ENCODE measurements at places on chromosomes 3 and 15.

DNA sequence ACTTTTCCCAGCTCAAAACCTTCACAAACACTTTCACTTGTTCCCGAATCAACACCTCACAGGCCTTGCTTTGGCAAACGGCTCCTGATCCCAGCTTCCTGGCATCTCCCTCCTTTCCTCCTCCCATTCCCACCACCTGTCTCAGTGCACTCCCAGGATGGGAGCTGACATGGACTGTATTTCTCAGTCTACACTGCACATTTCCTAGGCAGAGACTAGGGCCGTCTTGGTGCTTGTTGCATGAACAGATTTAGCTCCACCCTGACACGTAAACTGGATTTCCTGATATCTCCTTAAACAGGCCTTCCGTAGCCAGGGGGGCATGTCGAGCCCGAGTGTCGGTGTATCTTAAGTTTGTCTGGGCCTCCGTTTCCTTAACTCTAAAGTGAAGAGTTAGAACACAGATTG, 790 bp upstream of the WHAMM start:
- no peak overlapping the region for H3K27ac ChIP-seq
- peaks cover 21% of the 10 kb centered on the region for H3K4me1 ChIP-seq
- no peak overlapping the region for H3K4me3 ChIP-seq
- peaks cover 23% of the 10 kb centered on the region for H3K27me3 ChIP-seq

DNA sequence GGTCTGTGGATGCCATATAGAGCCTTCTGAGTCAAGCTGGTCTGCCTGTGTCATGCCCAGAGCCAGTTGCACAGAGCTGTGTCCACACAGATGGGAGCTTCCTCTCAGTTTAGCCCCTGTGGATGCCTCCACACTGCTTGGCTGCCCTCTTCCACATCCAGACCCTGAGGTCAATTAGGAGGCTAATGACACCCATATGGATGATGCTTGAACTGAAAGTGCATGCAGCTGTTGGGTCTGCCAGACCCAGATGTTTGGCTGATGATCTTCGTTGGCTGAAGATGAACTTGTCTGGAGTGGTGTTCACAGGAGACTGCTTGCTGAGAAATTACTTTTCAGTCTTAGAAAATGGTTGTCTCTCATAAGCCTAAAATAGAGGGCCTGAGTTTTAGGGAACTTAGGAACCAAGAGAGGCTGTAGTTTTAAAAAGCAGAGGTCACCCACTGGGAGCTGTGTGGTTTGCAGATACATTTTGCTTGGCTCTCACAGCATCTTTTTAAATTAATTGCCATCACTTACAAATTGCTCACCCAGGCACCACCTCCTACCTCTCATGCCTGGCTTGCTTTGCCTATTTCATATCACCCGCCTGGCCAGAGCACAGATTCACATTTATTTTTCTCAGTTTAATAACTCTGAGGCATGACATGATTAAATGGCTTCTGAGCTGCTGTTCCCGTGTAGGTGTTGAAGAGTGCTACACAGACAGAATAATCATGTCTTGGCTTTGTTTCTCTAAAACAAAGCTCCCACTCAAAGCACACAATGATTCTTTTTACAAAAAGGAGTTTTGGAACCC, 176.1 kb downstream of the MINAR1 start:
- DNase-seq, result no peak
- no peaks in the 10 kb centered on the region for H3K4me1 ChIP-seq
- no peak overlapping the region for H3K4me3 ChIP-seq
- H3K27ac ChIP-seq, result no peak overlapping the region

DNA sequence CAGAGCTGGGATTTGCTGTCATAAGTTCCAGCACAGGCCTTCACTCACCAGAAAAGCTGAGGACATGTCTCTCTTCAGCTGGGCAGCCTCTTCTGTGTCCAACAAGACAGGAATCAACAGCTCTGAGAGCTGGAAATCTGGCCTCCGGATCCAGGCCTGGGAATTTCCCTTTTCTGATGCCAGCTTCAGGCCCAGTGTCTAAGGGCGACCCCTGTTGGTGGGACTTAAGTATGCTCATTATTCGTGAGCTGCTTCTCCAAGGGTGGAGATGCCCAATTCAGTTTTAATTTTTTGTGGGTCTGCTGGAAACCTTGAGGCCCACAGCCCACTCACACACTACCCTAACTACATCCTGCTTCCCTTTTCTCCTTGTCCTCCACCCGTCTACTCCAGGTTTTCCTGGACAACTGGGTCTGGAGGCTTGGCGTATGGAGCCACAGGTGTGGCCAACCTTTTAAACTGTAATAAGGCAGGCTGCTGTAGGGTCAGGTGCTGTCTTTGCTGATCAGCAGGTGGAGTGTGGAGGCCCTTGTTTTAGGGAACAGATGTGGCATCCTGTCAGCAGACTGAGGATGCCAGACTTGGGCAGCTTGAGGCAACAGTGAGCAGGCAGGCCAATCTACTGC, 2.6 kb upstream of the CEMIP start:
- peak; percentile 45 for DNase-seq
- H3K27me3 ChIP-seq, result peaks cover 42% of the 10 kb centered on the region
- H3K4me1 ChIP-seq, result peaks cover 12% of the 10 kb centered on the region
- no peaks in the 10 kb centered on the region for H3K36me3 ChIP-seq
- H3K27ac ChIP-seq, result no peak overlapping the region
- H3K4me3 ChIP-seq, result no peak overlapping the region

GRCh38 chr3:97996988-97997387, 24.8 kb upstream of the RIOX2 start:
- no peak overlapping the region for H3K4me3 ChIP-seq
- H3K4me1 ChIP-seq, result peaks cover 9% of the 10 kb centered on the region
- DNase-seq, result no peak
- H3K36me3 ChIP-seq, result no peaks in the 10 kb centered on the region

DNA sequence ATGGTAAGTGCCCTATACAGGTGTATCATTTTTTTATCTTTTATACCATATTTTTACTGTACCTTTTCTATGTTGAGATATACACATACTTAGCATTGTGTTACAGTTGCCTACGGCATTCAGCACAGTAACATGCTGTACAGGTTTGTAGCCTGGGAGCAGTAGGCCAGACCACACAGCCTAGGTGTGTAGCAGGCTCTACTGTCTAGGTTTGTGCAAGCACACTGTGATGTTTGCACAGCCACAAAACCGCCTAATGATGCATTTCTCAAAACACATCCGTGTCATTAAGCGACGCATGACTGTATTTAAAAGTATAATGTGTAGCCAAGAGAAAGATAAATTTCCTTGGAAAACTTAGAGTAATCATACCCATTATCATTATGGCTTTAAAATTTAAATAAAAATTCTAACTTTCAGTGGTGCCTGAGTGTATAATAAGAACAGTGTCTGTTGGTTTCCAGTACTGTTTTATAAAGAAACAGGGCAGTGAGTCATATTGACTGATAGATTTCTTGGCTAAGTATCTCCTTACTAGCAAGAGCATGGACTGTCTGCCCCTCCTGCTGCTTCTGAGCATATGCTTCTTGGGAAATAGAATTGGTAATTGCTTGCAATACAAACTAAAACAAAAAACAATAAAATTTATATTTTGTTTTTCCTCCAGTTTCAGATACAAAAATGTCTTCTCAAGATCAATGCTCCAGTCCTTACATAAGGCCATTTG, 18.3 kb downstream of the CALML4 start:
- no peak for DNase-seq
- H3K27ac ChIP-seq, result no peak overlapping the region
- peaks cover 7% of the 10 kb centered on the region for H3K4me1 ChIP-seq
- peaks cover 72% of the 10 kb centered on the region for H3K36me3 ChIP-seq

- H3K4me1 ChIP-seq, result no peaks in the 10 kb centered on the region
- H3K27ac ChIP-seq, result no peak overlapping the region
- no peaks in the 10 kb centered on the region for H3K27me3 ChIP-seq
- no peak overlapping the region for H3K4me3 ChIP-seq
These were observed 201.3 kb upstream of the TPM1 start for GRCh38 chr15:62841269-62841628.

DNA sequence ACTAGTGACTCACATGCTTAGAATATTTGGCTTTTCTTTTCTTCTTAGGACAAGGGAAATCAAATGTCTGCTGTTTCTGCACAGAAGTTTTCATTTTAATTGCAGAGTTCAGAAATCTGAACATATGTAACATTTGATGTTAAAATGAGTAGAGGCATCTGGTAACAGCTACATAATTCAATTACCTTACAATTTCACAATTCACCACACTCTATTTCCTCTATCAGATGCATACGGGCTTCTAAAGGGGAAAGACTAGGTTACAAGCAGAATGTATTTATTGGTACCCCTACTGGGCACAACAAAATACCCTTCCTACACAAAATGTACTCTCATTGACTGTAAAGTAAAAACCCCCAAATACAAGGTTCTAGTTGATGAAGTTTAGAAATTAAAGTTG, 176.0 kb downstream of the SOX2 start:
- H3K27ac ChIP-seq, result no peak overlapping the region
- no peaks in the 10 kb centered on the region for H3K27me3 ChIP-seq
- H3K4me3 ChIP-seq, result no peak overlapping the region
- no peak for DNase-seq
- H3K36me3 ChIP-seq, result no peaks in the 10 kb centered on the region

- no peak overlapping the region for H3K27ac ChIP-seq
- H3K4me3 ChIP-seq, result no peak overlapping the region
- no peak for DNase-seq
- peaks cover 11% of the 10 kb centered on the region for H3K4me1 ChIP-seq
- H3K36me3 ChIP-seq, result peaks cover 4% of the 10 kb centered on the region
These were observed 92.2 kb downstream of the CMSS1 start for GRCh38 chr3:99909714-99910495.

DNA sequence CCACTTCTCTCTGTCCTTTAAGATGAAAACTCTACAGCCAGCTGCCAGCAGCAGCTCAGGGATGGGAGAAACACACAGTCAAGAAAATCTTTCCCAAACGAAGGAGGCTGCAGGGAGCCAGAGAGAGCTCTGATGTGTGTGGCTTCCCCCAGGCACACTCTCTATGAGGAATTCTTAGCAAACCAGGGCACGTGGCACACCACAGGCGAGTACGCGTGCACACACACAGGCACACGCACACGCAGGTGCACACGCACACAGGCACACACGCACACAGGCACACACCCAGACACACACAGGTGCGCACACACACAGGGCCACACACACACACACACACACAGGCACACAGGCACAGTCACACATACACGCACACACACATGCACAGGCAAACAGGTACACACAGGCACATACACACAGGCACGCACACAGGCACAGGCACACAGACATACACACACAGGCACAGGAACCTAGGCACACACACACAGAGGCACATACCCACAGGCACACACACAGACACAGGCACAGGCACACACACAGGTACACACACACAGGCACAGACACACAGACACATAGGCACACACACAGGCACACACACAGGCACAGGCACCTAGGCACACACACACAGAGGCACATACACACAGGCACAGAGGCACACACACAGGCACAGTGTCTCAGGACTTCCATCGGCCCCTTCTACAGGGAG, 91.5 kb upstream of the ATP2B2 start:
- no peak overlapping the region for H3K27ac ChIP-seq
- peaks cover 4% of the 10 kb centered on the region for H3K27me3 ChIP-seq
- no peaks in the 10 kb centered on the region for H3K4me1 ChIP-seq

DNA sequence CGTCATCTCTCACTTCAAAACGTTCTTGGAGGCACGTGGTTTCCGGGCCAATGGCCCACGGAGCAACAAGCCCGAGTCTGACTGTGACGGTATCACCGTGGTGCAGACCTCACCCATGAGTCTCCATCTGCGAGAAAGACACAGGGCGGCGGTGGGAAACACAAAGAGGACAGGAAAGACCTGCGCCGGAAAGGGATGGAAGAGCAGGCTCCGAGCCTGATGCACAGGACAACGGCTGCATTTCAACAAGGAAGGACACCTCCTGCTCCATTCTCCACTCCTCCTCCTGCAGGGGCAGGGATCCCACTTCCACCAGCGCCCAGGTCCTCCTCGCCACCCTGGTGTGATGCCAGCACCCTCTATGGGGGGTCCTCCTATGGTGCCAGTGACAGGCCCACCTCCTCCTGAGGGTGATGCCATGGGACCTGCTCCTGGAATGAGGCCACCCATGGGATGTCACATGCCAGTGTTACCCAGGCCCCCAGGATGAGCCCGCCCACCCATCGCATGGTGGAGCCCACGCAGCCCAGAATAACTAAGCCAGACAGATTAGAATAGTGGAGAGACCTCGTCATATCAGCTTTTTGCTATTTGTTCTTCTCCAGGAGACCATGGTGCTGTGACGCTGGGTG, 73.0 kb upstream of the PCSK6 start:
- DNase-seq, result no peak
- no peaks in the 10 kb centered on the region for H3K36me3 ChIP-seq
- no peak overlapping the region for H3K27ac ChIP-seq

DNA sequence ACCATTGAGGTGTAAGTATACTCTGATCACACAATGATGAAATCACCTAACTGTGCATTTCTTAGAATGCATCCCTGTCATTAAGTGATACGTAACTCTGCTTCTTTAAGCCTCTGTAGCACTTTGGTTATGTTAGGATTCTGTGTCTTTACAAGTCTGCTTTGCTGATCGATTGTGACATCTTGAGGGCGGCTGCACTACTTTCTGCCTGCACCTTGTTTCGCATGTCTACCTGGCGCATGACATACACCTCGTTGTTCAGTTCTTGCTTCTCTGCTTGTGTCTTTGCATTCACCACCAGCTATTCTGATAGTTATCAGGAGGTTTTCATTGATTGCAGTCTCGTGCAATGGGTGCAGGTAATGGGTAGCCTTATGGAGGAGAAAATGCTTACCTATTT, 32.7 kb downstream of the IGF1R start:
- no peak for DNase-seq
- H3K36me3 ChIP-seq, result no peaks in the 10 kb centered on the region
- H3K27ac ChIP-seq, result no peak overlapping the region
- H3K4me1 ChIP-seq, result peaks cover 22% of the 10 kb centered on the region
- H3K27me3 ChIP-seq, result no peaks in the 10 kb centered on the region

DNA sequence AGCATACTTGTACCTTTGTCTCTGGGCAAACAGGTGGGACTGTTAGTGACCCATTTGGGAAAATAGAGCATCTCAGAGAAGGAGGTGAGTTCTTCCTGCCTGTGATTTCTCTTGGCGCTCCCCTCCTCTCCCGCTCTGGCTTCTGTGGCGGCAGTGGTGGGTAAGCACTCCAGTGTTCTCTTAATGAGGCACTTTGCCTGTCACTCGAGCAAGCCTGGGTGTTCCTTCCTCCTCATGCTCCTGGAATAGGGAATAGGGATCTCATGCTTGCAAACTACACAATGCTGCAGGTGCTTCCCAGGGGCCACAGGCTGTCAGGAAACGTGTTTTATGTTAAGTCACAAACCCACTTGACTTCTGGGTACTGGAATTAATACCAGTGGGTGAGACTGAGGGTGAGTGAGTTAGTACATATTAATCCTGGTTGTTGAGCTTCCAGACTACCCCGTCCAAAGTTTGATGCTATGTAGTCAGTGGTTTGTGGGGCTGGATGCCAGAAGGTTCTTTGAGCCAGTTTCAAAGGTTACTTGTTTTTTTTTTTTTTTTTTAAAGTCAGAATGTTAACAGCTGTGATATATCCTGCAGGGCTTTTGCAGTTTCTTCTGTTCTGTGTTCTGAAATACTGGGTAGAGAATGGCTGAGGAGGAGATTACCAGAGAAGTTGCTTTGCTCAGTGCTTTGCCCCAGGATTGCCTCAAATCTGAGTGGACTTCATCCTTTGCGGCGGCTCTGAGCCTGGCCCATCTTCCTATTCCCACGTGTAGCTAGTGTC, 30.5 kb downstream of the EDEM1 start:
- no peak for DNase-seq
- no peak overlapping the region for H3K4me3 ChIP-seq
- H3K36me3 ChIP-seq, result peaks cover 62% of the 10 kb centered on the region
- peaks cover 4% of the 10 kb centered on the region for H3K4me1 ChIP-seq

Measured in activated T-helper 2 cell treated with anti-CD3 and anti-CD28 coated beads, Interferon-gamma antibody, Interleukin-2, Interleukin-4, amounts not matched to agents 10 μg/mL and 5 μg/mL and 100 μg/mL, durations not matched to agents 14 hours and 24 hours and 36 hours (primary cell).